ENCODE measurements at places on chromosomes 5 and 9. TPM values are rescaled to one million over a fixed set of nuclear protein-coding genes. Genes with fewer than 3 reads are reported as not detected.

GRCh38 chr5:24005384-24005783, 498.0 kb downstream of the PRDM9 start:
- H3K27ac ChIP-seq: no peak overlapping the region
- no peaks in the 10 kb centered on the region for H3K36me3 ChIP-seq

DNA sequence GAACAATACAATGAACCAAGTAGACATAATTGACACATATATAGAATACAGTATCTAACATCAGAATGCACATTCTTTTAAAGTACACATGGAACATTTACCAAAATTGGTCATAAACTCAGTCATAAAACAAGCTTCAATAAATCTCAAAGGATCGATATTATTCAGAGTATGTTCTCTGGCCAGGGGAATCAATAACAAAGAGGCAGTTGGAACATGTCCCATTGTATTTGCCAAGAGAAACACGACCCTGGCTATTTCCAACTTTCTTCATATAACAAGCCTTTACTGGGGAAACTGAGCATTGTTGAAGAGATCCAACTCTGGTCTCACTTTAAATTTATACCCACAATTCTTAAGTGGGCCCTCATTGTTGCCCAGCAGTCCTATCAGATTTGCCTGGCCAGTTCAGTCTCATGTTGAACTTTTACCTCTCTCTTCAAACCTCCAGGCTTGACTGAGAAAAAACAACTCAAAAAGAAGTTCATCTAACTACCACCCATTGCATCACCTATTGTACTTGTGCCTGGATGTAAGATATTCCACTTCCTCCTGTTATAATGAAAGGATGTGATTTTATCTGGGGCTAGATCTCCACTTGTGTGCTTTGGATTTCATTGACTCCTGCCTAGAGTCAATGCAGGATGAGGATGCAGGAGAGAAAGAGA, 162.5 kb downstream of the HSPA4 start:
- no peaks in the 10 kb centered on the region for H3K36me3 ChIP-seq
- H3K4me1 ChIP-seq: no peaks in the 10 kb centered on the region
- H3K4me3 ChIP-seq: no peak overlapping the region
- H3K27me3 ChIP-seq: no peaks in the 10 kb centered on the region
- DNase-seq: no peak

DNA sequence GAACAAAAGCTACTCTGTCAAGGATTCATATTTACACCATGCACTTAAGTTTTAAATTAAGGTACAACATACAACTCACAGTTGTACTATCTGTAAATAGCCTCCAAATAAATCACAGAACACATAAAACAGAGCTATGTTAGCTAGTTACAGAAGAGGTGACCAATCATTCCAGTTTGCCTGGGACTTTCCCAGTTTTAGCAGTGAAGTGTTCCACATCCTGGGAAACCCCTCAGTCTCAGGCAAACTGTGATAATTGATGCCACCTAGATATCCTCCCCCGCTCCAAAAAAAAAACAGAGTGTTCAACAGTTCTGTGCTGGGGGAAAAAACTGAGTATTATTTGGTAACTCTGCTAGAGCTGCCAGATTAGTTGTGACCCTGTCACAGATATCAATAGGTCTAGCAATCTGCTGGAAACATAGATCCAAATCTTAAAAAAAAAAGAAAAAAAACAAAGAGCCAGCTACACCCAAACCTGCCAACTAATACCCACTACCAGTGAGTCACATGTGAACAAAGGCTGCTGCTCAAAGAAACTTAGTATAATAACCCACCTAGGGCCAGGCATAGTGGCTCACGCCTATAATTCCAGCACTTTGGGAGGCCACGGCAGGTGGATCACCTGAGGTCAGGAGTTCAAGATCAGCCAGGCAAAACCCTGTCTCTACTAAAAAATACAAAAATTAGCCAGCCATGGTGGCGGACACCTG, 5.7 kb downstream of the TBCA start:
- no peaks in the 10 kb centered on the region for H3K27me3 ChIP-seq
- no peak for DNase-seq
- no peaks in the 10 kb centered on the region for H3K36me3 ChIP-seq
- H3K27ac ChIP-seq: no peak overlapping the region
- H3K4me1 ChIP-seq: no peaks in the 10 kb centered on the region

- H3K27ac ChIP-seq: no peak overlapping the region
- H3K27me3 ChIP-seq: no peaks in the 10 kb centered on the region
- H3K4me3 ChIP-seq: no peak overlapping the region
- no peak for DNase-seq
- H3K4me1 ChIP-seq: no peaks in the 10 kb centered on the region
- H3K36me3 ChIP-seq: no peaks in the 10 kb centered on the region
These were observed 14.1 kb upstream of the SPARC start for GRCh38 chr5:151700820-151701219.

DNA sequence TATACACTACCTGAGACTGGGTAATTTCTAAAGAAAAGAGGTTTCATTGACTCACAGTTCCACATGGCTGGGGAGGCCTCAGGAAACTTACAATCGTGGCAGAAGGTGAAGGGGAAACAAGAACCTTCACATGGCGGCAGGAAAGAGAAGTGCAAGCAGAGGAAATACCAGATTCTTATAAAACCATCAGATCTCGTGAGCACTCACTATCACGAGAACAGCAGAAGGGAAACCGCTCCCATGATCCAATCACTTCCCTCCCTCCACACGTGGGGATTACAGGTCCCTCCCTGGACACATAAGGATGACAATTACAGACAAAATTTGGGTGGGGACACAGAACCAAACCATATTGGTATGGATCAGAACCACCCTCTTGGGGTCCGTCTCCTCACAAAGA, 44.2 kb upstream of the SPIN1 start:
- no peaks in the 10 kb centered on the region for H3K36me3 ChIP-seq
- no peaks in the 10 kb centered on the region for H3K4me1 ChIP-seq
- H3K27me3 ChIP-seq: no peaks in the 10 kb centered on the region
- no peak overlapping the region for H3K4me3 ChIP-seq

DNA sequence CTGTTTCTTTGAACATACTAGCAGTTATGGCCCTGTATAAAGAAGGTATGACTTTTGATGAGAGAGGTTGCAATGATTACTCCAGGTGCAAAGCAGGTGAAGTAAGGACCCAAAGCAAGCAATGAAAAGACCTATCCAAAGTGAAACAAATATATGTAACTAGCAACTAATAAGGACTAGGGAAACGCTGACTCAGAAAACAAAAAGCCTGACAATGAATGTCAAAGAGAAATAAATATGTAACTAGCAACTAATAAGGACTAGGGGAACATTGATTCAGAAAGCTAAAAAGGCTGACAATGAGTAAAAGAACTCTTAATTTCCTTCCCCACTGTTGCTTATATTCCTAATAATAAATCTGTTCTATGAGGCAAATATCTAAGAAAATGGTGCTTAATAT, 43.1 kb downstream of the HMGCR start:
- DNase-seq: no peak
- no peak overlapping the region for H3K4me3 ChIP-seq
- no peaks in the 10 kb centered on the region for H3K4me1 ChIP-seq
- H3K36me3 ChIP-seq: peaks cover 81% of the 10 kb centered on the region
- H3K27ac ChIP-seq: no peak overlapping the region
- no peaks in the 10 kb centered on the region for H3K27me3 ChIP-seq

FRRS1L gene
- 3.8 TPM for total RNA-seq

GPR21 gene
- 1.9 TPM for total RNA-seq

All from Peyer's patch (tissue), 4 donors.